BJ (cell line): ENCODE measurements at places on chromosomes 7 and 10.

- DNase-seq: no peak
Observed at GRCh38 chr7:81449105-81449504, 320.7 kb downstream of the HGF start.

- DNase-seq: no peak
Observed at GRCh38 chr7:157501581-157501980, 164.8 kb downstream of the DNAJB6 start.

GRCh38 chr10:126497672-126498071 is 109.4 kb upstream of the ADAM12 start:
- no peak for DNase-seq

GRCh38 chr10:132458586-132459300 is 61.7 kb downstream of the PWWP2B start:
- DNase-seq: no peak

- no peak for DNase-seq
Observed at GRCh38 chr7:70693686-70694433, 438.1 kb upstream of the GALNT17 start.

- no peak for DNase-seq
Observed at GRCh38 chr10:43287056-43288007, 20.5 kb upstream of the RASGEF1A start.

- no peak for DNase-seq
Observed at GRCh38 chr7:43871064-43871463, 1.7 kb upstream of the MRPS24 start.

- no peak for DNase-seq
Observed at GRCh38 chr7:140689199-140690152, 7.0 kb upstream of the NDUFB2 start.

GRCh38 chr7:134667899-134668298 is 21.2 kb downstream of the BPGM start:
- DNase-seq: no peak

GRCh38 chr10:43203448-43204041 is 63.3 kb downstream of the RASGEF1A start:
- DNase-seq: no peak

DNA sequence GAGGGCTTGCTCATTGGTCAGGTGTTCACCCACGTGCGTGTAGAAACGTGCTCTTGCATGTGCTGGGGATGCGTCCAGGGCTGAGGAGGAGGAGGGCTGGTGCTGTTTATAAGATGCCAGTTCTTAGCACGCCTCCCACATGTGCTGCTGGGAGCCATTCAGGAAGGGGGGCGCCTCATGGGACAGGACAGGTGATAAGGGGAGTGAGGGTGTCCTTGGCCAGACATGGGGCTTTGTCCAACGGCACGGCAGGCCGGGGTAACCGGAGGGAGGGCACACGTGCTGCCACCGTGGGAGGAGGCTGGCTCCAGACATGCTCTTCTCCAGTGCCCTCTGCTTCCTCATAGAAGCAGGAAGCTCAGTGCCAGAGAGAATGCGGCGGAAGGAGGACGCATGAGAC is 150.0 kb downstream of the ZMYND11 start:
- DNase-seq: no peak

DNA sequence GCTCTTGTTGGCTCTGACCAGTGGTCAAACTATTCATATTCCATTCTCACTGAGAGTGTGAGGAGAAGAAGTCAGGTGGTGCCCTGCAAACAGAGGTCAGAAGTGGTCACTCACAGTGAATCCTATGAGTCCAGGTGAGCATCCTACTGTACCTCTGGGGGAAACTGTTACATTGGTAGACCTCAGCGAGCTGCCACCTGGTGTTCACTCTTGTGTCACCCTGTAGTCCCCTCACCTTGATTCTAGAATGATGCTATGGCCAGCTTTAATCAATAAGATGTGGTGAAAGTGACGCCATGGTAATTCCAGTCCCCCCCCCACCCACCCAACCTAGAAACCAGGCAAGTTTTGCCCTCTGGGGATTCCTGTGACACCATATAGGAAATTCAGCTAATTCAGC is 1.2 kb upstream of the AMPH start:
- no peak for DNase-seq

GRCh38 chr7:22093001-22093400 is 147.3 kb upstream of the CDCA7L start:
- DNase-seq: no peak

DNA sequence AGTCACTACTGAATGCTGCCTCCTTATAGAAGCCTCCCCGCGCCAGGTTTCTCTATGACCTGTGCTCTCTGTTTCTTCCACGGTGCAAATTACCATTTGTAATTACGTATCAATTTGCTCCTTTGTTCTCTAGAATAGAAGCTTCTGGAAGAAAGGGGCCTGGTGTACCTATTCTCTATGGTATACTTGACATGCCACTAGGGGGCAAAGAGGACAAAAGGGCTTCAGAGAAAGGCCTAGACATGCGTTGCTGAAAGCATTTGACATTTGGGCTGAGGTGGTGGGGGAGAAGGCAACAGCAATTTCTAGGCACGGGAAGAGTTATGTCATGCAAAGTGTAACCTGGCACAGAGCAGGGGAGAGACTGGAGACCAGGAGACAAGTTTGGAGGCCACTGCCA is 148.7 kb downstream of the WDR11 start:
- no peak for DNase-seq
